ENCODE measurements at places on chromosomes 6 and 20.
A peak's percentile ranks its signal among the peaks of the same experiment; 100 is the strongest.

DNA sequence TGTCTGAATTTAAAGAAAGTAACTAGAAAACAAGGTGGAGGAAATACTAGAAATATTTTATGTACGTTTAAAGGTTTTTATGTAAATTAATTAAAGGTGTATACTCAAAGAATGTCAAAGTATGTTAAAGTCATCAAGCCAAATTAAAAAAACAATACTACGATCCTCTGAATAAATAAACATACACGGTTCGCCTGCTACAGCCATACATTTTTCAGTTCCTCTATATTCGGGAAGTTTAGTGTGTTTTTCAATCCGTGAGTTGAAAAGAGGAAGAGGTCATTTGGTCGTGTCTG is 626 bp downstream of the STX7 start:
- DNase-seq: peak; percentile 74

DNA sequence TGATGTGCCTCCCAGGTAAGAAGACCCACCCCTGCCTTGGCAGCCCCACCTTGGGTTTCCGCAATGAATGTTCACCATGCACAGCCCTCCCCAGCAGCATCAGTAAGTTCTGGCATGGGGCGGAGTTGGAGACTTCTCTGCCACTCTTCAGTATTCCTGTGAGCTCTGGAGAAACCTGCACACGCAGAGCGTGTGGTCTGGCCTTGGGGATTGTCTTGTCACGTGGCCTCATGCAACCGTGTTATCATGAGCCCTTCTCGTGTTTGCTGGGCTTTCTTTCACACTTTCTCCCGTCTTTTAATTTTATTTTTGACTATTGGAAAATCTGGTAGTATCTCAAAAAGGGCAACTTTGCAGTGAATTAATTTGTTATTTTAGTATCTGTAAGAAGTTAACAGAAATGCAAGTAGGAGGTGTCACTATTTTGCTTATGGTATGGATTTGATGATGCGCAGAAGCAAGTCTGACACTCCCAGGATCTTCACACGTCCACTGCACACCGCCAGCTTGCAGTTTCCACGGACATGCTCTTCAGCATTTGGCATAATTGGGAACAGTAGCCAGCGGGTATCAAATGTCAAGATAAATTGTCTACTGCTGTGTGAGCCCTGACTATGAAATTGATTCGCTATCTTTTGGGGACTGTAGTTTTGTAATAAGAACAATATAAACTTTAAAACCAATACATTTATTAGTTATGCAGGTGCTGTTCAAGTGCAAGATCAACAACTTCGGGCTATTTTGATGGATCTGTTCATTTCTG is 463.5 kb downstream of the QKI start:
- no peak for DNase-seq

GRCh38 chr6:39339868-39340550 is 17.5 kb upstream of the KCNK16 start:
- DNase-seq: no peak

DNA sequence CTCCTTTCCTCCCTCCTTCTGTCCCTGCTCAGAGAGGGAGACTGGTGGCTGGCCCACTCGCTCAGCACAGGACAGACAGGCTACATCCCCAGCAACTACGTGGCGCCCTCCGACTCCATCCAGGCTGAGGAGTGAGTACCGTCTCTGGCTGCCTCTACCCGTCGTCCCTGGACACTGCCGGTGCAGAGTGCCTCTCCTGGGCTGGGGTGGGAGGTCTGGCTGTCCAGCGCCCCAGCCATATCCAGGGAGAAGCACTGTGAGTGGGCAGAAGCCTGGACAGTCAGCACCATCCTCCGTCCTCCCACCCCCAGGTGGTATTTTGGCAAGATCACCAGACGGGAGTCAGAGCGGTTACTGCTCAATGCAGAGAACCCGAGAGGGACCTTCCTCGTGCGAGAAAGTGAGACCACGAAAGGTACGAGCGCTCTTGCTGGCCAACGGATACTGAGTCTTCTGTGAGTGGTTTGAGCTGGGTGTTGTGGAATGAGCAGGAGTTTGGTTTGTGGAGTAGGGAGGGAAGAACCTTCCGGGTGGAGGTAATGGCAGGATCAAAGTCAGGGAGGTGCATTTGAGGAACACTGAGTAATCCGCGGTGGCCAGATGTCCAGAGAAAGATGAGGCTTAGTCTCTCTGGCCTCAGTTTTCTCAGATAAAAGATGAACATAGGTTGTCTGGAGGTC is 48.1 kb downstream of the SRC start:
- no peak for DNase-seq

DNA sequence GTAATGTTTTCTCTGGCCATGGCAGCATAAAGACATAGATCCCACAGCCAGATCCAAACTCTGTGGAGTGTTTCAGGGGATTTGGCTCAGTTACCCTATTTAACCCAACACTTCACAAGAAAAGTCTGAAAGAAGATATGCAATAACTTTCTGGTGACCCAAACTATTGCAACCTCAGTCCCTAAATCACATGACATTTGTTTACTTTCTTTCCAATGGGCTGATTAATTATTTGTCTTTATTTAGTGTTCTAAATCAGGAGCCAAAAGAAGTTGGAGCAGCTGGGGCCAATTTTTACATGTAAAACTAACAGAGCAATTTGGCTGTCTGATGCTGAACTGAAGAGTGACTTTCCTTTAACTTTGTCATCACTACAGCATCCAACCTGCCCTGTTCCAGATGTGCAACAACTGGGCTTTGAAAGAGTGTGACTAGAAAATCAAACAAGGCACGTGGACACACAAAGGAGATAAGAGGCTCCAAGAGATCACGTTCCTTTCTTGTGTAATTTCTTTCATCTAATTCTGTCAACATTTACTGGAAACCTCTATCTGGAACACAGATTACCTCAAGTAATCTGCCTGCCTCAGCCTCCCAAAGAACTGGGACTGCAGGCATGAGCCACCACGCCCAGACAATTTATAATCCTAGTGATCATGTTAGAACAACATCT is 90.8 kb downstream of the TRMT11 start:
- DNase-seq: no peak

- no peak for DNase-seq
Observed at GRCh38 chr6:154157082-154157481, 118.0 kb downstream of the OPRM1 start.

DNA sequence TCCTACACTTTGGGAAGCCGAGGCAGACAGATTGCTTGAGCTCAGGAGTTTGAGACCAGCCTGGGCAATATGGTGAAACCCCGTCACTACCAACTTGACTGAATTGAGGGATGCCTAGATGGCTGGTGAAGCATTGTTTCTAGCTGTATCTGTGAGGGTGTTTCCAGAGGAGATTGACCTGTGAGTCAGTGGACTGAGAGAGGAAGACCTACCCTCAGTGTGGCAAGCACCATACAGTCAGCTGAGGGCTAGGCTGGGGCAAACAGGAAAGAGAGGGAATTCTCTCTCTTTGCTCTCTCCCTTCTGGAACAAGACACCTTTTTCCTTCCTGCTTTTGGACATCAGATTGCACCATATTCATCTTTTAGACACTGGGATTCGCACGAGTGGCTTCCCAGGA is 3.7 kb upstream of the ZUP1 start:
- DNase-seq: no peak

GRCh38 chr6:3943331-3943765 is 94.2 kb downstream of the FAM50B start:
- no peak for DNase-seq

GRCh38 chr6:42269974-42270510 is 52.4 kb upstream of the MRPS10 start:
- no peak for DNase-seq

- no peak for DNase-seq
Observed at GRCh38 chr6:4287811-4288244, 152.5 kb upstream of the ECI2 start.

DNA sequence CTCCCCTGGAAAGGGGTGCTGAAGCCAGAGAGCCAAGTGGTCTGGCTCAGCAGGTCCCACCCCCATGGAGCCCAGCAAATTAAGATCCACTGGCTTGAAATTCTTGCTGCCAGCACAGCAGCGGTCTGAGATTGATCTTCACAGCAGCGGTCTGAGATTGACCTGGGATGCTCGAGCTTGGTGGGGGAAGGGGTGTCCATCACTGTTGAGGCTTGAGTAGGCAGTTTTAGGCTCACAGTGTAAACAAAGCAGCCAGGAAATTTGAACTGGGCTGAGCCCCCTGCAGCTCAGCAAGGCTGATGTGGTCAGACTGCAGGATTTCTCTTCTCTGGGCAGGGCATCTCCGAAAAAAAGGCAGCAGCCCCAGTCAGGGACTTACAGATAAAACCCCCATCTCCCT is 41.3 kb upstream of the B3GAT2 start:
- no peak for DNase-seq

- no peak for DNase-seq
Observed at GRCh38 chr6:21893793-21894192, 300.2 kb downstream of the SOX4 start.

DNA sequence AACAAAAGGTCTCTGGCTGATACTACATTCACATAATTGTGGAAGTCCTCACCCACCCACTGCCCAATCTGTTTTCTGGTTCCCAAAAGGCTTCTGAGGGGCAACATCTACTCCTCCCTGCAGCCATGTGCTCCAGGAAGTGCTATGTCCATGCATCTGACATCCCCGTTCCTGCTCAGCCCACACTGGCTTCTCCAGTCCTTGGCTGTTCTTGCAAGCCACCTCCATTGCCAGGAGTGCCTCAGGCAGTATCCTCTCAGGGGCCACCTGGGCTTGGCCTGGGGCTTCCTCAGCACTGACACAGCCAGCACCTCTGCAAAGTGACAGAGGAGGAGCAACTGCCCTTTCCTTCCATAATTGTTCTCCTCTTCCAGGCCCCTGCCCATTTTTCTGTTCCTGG is 18.3 kb downstream of the ARHGAP18 start:
- no peak for DNase-seq

GRCh38 chr20:47710665-47711045 is 74.6 kb downstream of the SULF2 start:
- no peak for DNase-seq

GRCh38 chr6:117548797-117549301 is 53.5 kb downstream of the GOPC start:
- DNase-seq: peak; percentile 23

DNA sequence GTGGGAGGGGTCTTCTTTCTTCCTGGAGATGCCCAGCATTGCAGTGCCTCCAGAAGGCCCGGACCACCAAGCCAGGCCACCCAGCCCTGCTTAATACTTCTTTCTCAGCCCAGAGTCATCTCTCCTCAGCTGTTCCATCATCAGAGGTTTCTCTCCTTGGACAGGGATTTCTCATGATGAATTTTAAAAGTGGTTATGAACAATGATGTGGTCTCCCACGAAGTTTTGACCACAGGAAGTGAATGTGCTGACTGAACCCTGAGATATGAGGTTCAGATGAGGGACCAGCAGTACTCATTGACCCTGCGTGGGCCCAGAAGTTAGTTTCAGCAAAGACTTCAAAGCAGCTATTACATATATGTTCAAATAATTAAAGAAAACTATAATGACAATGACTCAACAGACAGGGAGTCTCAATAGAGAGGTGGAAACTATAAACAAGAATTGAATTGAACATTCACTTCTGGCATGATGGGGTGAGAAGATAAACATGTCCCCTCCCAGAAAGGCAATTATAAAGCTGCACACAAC is 114.5 kb upstream of the SLC22A16 start:
- no peak for DNase-seq

- no peak for DNase-seq
Observed at GRCh38 chr20:25749649-25750048, 53.0 kb upstream of the ZNF337 start.

DNA sequence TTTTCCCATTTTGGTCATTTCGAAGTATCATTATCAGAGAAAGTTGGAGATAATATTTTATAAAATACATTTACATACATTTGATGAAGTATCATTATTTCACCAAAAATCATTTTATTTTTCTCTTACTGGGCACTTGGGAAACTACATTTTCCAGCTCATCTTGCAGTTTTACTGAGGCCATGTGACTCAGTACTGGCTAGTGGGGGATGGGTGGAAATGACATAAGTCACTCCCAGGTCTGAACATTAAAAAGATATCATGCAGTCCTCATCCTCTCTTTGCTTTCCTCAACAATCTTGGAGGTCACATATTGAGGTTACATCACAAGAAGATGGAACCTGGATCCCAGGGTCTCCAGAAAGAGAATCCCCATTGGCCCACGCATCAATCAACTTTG is 84.1 kb downstream of the CD24 start:
- DNase-seq: no peak

- DNase-seq: peak; percentile 74
Observed at GRCh38 chr6:161890133-161890831, 616.4 kb upstream of the AGPAT4 start.

DNA sequence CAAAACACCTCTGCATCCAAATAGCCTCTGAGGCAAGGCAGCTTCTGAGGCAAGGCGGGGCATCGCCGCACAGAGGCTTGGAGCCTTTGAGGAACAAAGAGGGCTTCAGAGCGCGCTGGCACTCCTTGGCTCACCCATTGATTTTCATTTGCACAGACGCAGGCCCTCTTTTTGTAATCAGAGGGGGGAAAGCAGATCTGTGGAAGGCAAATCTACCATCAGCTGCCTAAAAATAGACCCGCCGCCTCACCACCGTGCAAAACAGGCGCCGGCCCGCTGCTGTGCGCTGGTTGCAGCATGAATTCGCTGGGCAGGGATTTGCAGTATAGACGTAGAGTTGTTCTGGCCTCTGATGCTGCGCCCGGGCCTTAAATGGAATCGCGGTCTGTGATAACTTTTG is 69.9 kb upstream of the STMND1 start:
- DNase-seq: peak; percentile 80

- no peak for DNase-seq
Observed at GRCh38 chr20:44052166-44052565, 134.8 kb downstream of the JPH2 start.

GRCh38 chr20:21503345-21503744 is 10.5 kb downstream of the NKX2-2 start:
- peak; percentile 76 for DNase-seq

DNA sequence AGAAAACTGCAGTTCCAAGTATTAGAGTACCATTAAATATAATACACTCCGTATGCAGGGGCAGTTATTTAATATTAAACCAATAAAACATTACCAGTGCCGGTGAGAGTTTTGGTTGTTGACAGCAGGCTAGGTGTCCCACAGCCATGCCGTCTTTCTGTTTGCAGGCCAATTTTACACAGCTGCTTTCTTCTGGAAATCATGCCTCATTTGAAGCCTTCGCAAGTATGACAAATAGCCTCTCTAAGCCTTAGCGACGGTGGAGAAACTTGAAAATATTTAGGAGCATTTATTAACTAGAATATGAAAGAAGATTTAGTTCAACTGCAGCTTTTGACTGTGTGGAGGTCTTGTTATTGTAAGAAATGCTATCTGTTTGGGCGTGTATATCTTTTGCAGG is 226.0 kb downstream of the BMP2 start:
- DNase-seq: no peak

DNA sequence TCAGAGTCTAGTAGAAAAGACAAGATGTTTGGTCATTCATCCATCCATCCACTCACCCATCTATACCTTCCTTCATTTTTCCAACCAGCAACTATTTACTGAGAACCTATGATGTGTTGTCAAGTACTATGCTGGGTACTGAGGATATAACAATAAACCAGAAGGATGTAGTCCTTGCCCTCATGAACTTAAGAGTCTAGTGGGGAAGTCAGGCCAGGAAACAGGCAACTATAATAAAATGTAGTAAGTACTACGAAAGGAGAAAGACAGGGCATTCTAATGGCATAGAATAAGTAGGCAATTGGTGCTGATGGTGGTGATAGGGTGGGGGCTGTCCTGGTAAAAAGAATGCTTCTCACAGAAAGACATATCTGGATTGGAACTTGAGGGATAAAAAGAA is 245.7 kb downstream of the BTBD9 start:
- DNase-seq: no peak

All from pons (tissue), 1 donor.